ENCODE measurements at places on chromosomes 2 and 18.
A peak's percentile ranks its signal among the peaks of the same experiment; 100 is the strongest.

GRCh38 chr2:182473635-182474034, 46.8 kb upstream of the PDE1A start:
- DNase-seq, result no peak

DNA sequence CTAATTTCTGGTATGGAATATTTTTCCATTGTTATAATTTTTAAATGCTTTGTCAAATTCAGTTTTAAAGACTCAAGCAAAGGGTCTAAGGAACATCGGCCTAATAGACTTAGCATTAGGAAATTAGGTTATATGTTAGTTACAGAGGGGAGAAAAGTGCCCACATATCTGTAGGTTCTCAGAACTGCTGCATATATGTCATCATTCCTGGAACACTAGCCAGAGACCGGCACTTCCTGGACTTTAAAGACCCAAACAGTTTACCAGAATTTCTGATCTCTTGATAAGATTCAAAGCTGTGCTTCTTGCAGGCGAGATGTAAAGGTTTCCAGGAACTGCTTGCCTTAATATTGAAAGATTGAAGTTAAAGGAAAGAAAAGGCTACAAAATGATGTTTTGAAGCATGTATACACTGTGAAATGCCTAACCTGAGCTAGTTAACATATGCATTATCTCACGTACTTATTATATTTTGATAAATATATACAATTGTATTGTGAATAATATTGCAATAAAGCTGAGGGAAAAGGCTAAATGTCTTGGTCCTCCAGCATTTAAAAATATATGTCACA, 993.6 kb downstream of the LRP1B start:
- DNase-seq, result no peak

- DNase-seq, result no peak
Measured at GRCh38 chr18:63981719-63982118, 11.8 kb downstream of the SERPINB8 start.

- DNase-seq, result no peak
Measured at GRCh38 chr2:221494556-221494955, 77.5 kb downstream of the EPHA4 start.

- DNase-seq, result no peak
Measured at GRCh38 chr2:68769586-68770270, 35.1 kb downstream of the ARHGAP25 start.

GRCh38 chr18:47343291-47343690, 91.8 kb upstream of the SKOR2 start:
- no peak for DNase-seq

DNA sequence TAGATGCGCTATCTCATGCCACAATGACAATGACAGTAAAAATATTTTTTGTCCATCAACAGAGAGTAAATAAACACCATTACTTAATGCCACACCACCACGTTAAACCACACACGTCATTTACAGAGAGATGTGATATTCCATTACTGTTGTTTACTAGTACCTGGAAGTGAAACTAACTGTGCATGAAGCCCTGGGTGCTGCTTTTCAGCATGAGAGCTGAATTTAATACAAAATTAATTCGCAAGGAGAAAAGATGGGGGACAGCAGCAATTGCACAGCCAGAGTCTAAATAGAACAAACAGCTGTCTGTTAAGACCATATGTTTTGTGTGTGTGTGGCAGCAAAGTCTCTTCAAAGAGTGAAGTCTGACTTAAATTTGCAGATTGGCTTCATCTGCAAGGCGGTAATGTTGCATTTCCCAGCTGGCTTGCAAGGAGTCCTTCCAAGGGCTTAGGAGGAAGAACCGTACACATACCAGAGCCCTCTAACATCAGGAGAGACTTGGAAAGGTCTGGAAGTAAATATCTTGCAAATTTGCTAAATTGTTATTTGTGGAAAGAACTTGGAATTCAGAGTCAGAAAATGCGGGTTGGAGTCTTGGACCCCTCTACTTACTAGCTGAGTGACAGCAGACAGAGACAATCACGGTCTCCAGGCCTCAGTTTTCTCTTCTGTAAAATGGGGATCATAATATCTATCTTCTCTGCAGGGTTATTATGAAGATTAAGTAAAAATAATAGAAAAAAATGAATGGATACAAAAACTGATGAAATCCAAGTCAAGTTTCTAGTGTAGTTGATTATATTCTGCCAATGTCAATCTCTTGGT, 127.6 kb downstream of the ALPK2 start:
- no peak for DNase-seq

GRCh38 chr2:106020821-106021661, 173.1 kb downstream of the UXS1 start:
- DNase-seq, result no peak

GRCh38 chr2:223235986-223236385, 184.0 kb downstream of the KCNE4 start:
- no peak for DNase-seq

DNA sequence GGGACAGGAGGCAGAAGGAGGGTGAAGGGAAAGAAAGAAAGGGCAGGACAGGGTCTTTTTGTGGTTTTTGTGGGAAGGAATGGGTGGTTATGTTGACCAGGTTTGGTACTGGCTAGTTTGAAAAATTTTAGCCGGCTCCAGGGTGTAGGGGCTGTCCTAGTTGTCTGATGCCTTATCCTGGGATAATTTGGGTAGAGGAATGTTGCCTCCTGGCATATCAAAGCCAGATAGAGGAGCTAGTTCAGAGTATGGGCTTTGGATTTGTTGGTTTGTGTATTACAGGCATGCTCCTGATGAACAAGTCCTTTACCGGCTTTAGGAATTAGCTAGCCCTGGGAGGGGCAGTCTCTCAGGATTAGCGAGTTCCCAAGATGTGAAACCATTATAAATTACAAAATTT, 101.1 kb upstream of the LHCGR start:
- DNase-seq, result no peak

GRCh38 chr2:27885661-27886060, 4.5 kb downstream of the RBKS start:
- DNase-seq, result no peak

DNA sequence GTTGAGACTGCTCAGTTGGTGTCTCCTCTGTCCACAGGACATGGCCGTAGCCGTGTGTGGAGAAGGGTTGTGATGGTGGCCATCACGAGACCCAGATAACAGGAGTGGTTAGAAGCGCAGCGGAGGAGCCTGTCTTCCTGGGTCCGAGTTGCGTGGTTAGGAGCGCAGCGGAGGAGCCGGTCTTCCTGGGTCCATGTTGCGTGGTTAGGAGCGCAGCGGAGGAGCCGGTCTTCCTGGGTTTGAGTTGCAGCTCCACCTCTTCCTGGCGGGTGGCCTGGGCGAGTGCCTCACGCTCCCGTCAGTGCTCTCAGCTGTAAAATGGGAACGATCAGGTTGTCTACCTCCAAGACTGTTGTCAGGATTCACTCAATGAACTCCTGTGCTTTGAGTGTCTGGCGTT, 176.2 kb downstream of the GBX2 start:
- no peak for DNase-seq

- peak; percentile 31 for DNase-seq
Measured at GRCh38 chr2:127637725-127638252, 8.2 kb upstream of the GPR17 start.
